ENCODE measurements at places on chromosomes 4 and X.

GRCh38 chrX:85611926-85612325, 232.5 kb upstream of the POF1B start:
- peak; percentile 32 for DNase-seq

DNA sequence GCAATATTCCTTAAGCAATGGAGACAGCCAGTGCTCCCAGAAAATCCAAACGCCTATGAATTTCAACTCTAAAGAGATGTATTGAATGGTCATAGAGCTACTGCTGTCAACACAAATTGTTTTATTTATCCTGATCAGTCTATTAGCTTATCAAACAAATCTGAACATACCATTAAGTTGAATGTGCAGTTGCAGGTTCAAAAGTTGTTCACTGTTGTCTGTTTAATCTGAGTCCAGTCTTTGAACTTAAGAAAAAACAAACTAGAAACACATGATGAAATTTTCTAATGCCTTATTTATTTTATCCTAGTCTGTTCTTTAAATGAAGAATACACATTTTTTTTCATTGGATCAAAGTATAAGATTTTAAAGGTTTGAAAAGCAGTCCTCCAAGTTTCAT, 73.2 kb downstream of the PKD2 start:
- no peak for DNase-seq

DNA sequence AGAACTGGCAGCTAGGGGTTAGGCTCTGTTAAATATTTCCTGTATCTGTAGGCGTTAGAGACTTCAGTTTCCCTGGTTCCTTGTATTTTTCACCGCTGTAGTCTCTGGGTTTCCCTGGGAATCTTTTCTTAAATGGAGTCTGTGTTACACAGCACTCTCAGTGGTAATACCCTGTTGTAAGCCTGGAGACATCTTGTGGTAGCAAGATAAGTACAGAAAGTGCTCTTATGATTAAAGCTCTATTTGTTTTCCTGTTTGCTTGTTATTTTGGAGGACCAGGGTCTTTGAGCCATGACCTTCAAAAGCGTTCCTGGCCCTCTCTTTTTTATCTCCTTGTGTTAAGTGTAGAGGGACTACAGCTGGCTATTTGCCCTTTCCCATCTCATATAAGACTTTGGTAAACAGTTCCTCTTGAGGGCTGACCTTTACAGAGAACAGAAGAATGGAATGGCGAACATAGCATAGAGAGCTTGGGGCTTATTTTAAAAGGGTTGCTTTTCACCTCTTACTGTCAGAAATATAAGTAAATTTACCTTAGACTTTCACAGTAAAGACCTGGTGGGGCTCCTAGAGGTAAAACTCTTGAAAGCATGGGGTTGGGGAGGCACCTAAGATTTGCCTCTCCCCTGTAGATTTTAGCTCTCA, 782.5 kb downstream of the FAT4 start:
- no peak for DNase-seq

DNA sequence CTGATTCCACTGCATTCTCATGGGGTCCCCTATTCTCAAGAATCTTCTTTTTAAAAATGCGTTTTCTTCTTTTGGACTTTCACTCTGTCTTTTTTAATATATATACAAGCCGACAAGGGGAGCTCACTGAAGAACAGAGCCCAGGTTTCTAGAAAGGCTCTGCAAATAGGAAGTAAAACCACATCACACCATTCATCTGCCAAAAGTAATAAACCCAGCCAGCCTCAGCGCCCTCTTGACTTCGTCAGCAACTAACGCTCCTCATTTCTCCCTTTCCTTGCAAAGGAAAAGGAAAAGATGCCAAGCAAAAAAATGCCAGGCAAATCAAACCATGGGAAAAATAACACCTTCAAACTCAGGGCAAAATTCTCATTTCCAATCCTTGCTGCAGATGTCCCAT, 136.4 kb downstream of the HHIP start:
- DNase-seq: no peak

- no peak for DNase-seq
Measured at GRCh38 chr4:82644734-82645126, 82.9 kb upstream of the TMEM150C start.

GRCh38 chrX:5324546-5324945, 904.1 kb downstream of the NLGN4X start:
- no peak for DNase-seq

DNA sequence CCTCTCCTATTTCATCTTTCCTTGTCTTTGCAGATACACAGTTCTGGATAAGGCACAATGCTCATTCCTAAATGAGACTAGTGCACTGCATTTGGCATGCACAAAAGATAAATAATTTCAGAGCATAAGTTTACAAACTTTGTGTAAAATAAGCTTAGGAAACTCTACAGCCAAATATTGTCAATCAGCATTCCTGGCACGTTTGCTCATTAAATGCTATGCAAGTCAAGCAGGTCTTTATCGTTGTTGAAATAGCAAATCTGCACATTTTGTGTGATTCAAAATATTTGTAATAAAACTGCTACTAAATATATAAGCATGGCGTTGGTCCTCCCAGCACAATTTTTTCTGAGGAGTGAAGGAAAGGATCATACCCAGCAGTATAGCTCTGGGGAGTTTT, 322.1 kb upstream of the NOCT start:
- no peak for DNase-seq

DNA sequence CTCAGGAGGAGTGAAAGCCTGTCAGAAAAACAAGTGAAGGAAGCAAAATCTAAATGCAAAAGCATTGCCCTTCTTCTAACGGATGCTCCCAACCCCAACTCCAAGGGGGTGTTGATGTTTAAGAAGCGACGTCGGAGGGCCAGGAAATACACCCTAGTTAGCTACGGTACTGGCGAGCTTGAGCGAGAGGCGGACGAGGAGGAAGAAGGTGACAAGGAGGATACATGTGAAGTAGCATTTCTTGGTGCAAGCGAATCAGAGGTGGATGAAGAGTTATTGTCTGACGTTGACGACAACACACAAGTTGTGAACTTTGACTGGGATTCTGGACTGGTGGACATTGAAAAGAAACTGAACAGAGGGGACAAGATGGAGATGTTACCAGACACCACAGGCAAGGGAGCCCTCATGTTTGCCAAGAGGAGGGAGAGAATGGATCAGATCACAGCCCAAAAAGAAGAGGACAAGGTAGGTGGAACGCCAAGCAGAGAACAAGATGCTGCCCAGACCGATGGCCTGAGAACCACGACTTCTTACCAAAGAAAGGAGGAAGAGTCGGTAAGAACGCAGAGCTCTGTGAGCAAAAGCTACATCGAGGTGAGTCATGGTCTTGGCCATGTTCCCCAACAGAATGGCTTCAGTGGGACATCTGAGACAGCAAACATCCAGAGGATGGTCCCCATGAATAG, 105.6 kb upstream of the MYOZ2 start:
- DNase-seq: no peak

DNA sequence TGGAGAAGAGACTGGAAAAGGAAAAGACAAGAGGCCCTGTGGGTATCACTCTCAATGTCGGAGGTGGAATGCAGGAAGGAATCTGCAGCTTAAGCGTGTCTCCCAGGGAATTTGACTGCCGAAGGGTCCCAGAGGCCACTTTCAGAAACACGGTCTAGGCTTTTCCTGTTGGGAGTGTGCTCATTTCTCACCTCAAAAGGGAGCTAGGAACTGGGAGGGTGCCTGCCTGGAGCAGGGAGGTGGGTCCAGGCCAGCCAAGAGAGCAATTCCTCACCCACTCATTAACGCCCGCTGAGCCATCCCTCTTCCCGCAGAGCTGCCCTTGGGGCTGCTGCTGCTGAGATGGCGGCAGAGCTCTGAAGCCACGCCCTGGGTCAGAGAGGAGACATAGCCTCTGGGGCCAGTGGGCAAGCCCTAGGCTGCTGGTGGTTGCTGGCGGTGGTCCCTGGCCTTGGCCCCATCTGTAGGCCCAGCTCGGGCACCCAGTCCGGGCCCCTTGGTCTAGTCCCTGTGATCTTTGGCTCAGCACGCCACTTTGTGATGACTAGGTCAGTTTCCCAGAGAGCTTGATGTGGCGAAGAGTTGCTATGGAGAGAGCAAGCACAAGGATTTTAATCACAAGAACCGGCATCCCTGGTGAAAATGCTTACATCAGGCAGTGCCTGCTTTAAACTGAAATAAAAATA, 4.1 kb downstream of the ZNF185 start:
- DNase-seq: no peak

DNA sequence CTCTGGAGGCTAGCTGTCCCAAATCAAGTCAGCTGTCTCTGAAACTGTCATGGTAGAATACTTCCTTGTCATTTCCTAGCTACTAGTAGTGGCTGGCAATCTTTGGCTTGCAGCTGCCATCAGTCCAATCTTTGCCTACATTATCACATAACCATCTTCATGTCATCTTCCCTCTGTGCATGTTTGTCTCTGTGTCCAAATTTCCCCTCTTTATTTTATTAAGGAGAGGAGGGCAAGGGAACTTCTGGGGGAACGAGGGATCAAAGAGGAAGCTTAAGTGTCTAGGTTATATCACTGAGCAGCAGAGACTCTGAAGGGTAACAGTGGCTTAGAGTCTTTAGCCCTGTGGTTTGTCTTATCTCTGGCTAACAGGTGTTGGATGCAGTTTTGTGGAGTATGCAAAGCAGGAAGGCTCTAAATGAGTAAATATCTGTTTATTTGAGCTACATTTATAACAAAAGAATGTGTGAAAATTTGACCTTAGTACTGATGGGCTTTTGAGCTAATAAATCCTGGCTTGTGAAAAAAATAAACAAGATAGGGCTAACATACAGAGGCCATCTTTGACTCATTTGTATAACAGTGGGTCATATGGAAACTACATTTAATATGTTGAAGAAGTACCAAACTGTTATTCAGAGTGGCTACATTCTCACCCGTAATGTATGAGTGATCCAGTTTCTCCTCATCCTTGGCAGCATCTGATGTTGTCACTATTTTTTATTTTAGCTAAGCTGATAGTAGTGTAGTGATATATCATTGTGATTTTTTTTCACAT, 49.4 kb upstream of the ENOX2 start:
- no peak for DNase-seq

GRCh38 chr4:119116925-119117900, 18.4 kb upstream of the MYOZ2 start:
- no peak for DNase-seq

DNA sequence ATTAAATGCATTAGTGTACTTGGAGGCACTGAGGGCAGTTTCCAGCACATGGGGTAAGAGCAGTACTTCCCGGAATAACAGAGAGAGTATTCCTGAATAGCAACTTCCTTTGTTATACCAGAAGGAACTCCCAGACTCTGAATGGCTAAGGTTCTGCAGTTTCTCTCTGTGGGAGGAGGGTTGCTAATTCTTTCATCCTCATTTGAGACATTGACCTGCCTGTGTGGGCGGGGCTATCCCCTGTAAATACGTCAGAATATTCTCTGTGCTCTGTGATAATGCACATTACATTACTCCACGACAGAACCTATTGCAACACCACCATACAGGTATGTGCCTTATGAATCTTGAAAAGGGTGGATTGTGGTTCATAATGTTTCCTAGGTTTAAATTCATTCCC, 52.7 kb downstream of the SPINK2 start:
- no peak for DNase-seq

DNA sequence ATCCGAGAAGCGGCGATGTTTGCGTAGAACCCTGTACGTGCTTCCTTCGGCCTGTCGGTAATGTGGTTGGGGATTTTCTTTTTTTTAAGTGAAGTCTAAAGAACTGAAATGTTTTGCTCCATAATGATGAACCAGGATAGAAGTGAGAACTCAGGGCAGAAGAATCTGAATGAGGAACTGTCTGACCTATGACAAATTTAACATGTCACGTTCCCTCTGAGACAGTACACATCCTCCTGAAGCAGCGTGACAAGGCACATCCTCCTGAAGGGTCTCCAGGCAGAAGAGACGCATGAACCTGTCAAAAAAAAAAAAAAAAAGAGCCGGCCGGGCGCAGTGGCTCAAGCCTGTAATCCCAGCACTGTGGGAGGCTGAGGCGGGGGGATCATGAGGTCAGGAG, 6.2 kb downstream of the CSF2RA start:
- no peak for DNase-seq

DNA sequence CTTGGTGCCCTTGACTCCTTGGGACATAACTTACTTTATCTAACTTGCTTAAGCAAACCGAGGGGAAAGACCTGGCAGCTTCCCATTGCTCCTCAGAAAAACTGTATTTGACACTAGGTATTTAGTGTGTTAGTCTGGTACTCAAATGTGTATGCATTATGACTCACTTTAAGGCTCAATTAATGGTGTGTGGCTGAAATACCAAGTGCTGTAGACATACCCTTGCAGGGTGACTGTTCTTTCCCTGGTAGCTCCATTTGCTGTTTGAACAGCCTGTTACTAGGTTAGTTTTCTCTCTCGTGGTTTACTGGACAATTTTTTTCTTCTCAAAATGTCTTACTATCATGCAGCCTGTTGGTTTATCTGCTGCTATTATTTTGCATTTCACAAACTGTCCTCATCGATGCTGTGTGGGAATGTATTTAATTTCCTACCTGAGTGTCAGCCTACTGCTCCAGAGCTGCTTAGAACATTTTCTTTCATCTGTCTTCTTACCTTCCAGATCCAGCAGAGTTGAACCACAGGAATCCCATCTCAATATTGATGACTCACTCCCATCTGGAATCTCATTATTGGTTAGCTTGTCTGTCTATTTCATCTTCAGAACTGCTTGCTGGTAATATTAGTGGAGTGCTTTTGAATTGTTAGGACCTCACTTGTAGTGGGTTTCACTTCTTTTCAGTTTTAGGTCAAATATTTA, 158.0 kb upstream of the FAT1 start:
- no peak for DNase-seq

- peak; percentile 12 for DNase-seq
Measured at GRCh38 chrX:20664131-20664530, 397.4 kb upstream of the RPS6KA3 start.

GRCh38 chr4:118348886-118349285, 3.9 kb downstream of the PRSS12 start:
- no peak for DNase-seq

DNA sequence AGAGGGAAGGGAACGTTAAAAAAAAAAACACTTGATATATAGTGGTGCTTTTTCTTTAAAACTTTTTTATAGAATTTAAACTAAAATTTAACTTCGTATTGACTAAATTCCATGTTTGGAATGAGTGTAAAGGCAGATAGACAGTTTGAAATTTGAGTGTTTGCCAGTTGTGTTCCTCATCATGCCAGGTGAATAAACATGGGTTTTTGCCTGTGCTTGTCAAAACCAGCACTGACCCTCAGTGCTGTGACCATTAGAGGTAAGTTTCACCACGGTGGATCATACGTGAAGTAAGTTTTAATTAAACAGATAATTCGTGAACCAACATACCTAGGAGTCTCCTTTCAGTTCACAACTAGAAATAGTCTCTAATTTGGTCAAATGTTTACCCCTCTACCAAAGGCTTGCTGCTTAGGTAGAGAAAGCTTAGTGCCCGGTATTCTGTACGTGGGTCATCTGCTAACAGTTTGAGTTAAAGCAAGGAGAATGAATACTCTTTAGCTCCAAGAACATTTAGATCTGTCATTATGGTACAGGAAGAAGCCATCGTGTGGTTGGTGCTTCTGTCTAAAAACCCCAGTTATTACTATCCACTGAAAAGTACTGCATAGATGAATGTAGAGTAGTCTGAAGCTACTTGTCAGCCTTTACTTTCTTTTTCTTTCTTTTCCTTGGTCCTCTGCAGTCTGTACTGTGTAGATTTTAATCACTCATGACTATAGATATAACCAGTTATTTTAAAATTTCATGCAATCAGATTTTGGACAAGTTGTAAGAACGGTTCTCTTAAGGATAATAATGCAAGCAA, 32.7 kb downstream of the KIAA0232 start:
- no peak for DNase-seq
